Activated T-helper 1 cell treated with anti-CD3 and anti-CD28 coated beads, Interleukin-2, amount 50 U/mL, for 16 hours (primary cell): ENCODE measurements at places on chromosomes 11 and 22.

GRCh38 chr11:10935015-10935559 lies 77.2 kb upstream of the ZBED5 start:
- no peak for DNase-seq

GRCh38 chr11:132030896-132031295 lies 660.5 kb downstream of the NTM start:
- no peak for DNase-seq

DNA sequence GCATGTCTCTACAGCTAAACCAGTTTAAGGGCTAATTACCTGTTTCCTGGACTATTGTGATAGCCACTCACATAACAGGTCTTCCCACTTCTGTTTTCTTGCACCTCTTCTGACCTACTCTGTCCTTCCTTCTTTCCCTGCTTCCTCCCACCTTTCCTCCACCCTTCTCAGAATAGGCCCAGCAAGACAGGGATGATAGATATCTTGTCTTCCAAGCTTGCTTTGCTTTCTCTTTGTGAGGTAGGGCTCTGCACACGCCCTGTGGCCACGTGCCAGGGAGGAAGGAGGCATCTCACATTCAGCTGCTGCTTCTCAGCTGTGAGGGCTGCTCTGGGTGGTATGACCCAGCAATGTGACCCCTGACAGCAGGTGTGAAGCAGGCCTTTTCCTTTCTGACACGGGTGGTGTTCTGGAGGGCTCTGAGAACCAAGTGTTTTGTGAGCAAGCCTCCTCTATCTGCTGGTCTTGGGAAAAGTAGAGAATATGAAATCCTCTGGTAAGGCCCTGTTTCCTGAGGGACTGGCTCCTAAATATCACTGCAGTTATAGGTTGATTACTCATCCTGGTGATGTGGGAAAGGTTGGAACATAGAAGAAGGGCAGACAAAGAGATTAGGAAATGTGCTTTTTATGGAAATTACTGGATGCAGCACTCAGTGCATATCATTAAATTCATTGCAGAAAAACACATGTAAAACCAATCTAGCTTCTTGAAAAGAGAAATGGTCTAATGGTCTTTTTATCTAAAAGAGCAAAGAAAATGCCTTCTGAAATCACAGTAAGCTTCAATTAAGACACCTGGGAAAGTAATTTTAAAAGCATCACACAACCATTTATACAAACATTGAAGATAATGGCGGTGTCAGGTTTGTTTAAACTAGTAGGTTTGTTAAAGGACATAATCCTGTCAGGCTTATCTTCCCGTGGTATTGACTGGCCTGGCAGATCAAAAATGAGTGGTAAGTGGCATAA lies 8.5 kb downstream of the AMOTL1 start:
- DNase-seq: no peak

DNA sequence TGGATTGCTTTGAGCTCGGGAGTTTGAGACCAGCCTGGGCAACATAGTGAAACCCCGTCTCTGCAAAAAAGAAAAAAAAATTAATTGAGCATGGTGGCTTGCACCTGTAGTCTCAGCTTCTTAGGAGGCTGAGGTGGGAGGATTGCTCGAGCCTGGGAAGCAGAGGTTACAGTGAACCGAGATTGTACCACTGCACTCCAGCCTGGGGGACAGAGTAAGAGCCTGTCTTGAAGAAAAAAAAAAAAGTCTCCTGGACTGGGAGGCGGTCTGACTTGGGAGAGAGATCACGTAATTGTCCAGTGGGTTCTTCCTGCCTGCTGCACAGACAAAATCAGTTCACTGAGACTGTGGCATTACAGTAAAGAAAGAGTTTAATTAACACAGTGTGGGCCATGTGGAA lies 3.1 kb upstream of the MTCH2 start:
- DNase-seq: no peak

DNA sequence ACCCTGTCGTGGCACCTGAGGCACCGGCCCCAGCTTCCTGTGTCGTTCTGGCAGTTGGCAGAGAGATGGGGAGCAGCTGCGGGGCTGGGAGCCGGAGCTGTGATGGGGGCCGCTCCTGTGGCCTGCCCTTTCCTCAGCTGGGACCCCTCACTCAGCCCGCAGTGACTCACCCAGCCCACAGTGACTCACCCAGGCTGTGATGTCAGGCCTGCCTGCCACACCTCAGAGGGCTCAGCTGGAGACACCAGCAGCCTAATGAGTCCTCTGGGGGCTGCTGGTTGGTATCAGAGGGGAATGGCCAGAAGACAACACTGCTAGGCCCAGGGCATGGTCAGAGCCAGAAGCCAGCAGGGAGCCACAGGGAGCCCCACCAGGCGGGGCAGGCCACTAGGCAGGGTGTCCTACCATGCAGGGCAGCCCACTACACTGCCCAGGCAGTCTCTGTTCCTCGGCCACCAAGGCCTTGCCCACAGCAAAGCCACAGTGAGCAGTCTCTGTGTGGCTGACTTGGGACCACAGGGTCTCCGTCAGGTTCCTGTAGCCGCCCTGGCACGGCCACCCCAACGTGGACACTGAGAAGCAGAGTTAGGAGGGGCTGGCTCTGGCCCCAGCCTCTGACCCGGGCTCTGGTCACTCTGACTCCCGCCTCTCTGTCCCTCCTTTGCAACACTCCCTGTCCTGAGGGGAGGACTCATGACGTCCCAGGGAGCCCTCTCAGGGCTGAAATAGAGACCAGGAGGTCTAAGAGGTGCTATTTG lies 4.2 kb upstream of the FXYD2 start:
- DNase-seq: peak; percentile 66

GRCh38 chr11:62472063-62472884 lies 53.4 kb downstream of the SCGB1A1 start:
- DNase-seq: no peak

GRCh38 chr11:17171916-17172315 lies 35.9 kb downstream of the PIK3C2A start:
- no peak for DNase-seq
